ENCODE measurements at places on chromosomes 7 and 10.

DNA sequence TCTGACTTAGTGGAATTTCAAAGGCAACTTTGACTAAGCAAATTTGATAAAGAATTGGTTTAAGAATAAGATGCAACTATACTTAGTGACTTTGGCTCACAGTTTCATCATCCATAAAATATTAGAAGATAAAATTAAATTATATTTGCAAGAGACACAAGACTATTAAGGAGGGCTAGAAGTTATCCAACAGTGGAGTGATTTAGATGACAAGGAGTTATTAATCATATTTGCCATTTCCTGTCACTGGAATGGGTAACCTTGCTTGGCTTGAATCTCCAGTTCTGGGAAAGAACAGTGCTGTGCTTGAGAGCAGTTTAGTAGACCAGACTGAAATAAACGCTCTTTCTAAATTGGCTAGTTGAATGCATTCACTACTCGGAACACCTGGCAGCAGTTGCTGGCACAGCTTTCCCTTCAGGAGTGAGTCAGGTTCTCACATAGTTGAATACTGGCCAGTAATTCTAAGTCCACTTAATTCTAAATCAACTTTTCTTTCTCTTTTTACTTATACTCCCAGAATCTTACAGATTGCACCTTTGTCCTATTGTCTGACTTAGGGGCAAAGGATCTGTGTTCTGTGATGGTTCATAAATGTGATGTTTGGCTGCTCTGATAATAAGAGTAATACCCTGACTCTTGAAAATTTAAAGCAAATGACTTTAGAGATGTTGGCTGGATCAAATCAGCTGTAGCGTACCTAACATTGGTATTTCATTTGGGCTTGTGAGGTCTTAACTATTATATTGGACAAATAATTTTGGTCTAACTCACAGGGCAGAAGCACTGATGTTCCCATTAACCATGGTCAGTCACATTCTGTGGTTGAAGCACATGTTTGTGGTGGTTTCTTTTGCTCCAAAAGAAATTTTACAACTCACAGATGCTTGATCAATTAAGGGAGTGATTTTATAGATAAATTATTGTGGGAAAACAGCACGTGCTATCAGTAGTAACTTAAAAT lies 16.6 kb downstream of the STMP1 start:
- no peak for DNase-seq

DNA sequence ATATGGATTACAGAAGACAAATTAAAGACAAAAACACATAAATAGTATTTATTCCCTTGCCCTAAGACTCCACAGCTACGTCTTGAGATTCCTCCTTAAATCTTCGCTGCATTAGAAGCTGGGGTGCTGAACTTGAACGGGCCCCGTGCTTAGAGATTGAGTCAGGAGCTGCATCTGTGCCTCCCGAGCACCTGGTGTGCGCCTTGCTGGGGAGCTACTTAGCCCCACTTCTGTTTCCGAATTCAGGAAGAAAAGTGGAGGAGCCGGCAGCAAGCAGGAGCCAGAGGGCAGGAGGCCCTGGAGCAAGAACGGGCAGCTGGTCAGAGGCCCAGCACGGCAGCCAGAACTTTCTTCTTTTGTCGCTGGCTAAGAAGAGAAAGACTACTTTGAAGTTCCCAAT lies 30.4 kb upstream of the RNF32 start:
- no peak for DNase-seq

GRCh38 chr7:40623863-40624262 lies 489.1 kb downstream of the SUGCT start:
- DNase-seq, result no peak

DNA sequence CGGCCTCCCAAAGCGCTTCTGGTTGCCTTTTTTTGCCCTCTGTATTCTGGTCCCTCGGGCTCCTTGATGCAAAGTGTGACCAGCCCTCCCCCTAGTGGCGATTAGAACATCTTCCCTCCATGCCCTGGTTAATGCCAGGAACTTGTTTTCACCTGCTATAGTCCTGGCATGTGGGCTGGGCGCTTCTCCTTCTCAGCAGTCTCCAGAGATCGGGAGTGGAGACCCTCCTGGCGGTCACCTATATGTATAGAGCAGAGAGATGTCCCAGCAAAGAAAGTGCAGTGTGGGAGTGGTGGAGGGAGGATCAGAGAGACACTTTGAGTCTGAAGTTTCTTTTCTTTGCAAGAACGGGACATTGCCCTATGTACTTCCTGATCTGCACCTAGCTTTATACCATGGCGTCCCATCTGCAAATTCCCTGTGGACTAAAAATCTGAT lies 264.1 kb downstream of the OTUD1 start:
- DNase-seq, result no peak

GRCh38 chr10:128058106-128058749 lies 68.0 kb downstream of the MKI67 start:
- no peak for DNase-seq
